Astrocyte (in vitro differentiated cells and primary cell): ENCODE measurements at places on chromosomes 4 and X.
A peak's percentile ranks its signal among the peaks of the same experiment; 100 is the strongest.

DNA sequence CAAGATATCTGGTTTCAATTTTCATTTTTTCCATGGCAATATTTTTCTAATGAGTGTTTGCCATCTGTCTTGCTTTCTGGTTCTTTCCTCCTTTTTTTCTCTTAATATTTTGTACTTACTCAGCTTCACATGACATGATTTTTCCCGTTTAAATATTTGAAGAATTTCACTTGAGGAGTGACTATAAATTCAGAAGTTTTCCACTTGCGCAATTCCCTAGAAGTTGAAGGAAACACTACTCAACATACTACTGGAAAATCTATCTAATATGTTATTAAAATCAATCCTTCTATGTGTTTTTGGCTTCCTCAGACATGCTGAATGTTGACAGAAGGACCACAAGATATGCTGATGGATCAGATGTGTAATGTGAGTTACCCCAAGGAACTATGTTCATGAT, 36.8 kb upstream of the BANK1 start:
- no peak overlapping the region for H3K27ac ChIP-seq
- no peaks in the 10 kb centered on the region for H3K36me3 ChIP-seq
- peak; percentile 25 for DNase-seq
- no peaks in the 10 kb centered on the region for H3K27me3 ChIP-seq

- no peaks in the 10 kb centered on the region for H3K27me3 ChIP-seq
- DNase-seq = peak; percentile 31
Observed at GRCh38 chr4:121182296-121182695, 18.2 kb upstream of the TNIP3 start.

GRCh38 chrX:39309721-39310152, 508.5 kb downstream of the MID1IP1 start:
- peaks cover 2% of the 10 kb centered on the region for H3K27me3 ChIP-seq
- no peak overlapping the region for H3K4me3 ChIP-seq
- H3K27ac ChIP-seq = peak overlapping the region; percentile 33
- H3K36me3 ChIP-seq = no peaks in the 10 kb centered on the region
- peak; percentile 53 for DNase-seq

DNA sequence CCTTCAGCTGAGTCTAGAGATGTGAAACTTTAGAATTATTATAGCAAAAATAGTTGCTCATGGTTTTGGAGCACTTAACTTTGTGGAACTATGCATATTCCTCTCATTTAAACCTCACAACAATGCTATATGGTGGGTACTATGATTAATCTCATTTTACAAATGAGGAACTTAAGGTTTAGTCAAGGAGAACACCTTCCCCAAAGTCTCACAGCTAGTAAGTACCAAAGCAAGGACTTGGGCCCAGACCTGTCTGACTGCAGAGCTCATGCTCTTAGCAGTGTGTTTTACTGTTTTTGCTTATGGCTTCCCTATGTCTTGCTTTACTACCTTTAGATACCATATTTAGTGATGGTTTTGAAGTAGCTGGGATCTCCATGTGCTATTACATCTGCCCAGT, 5.1 kb downstream of the UBE2A start:
- H3K36me3 ChIP-seq = peaks cover 3% of the 10 kb centered on the region
- H3K4me3 ChIP-seq = no peak overlapping the region
- H3K27ac ChIP-seq = no peak overlapping the region
